BJ (cell line): ENCODE measurements at places on chromosomes 16 and 17. TPM values are rescaled to one million over a fixed set of nuclear protein-coding genes. Genes with fewer than 3 reads are reported as not detected.

FSCN2 gene
- polyA plus RNA-seq = 1.1 and 1.3 TPM in 2 replicates

SGSH gene
- 26.3 and 44.4 TPM in 2 replicates for polyA plus RNA-seq

CIBAR2 gene
- 0.05 TPM in 1 of 2 replicates, not detected in the other for polyA plus RNA-seq

GDPD3 gene
- 1.2 and 2.0 TPM in 2 replicates for polyA plus RNA-seq

NACA2 gene
- 0.15 TPM in 1 of 2 replicates, not detected in the other for polyA plus RNA-seq

AATK gene
- 0.13 and 0.29 TPM in 2 replicates for polyA plus RNA-seq

MMD gene
- polyA plus RNA-seq = 4.5 and 5.8 TPM in 2 replicates

FUS gene
- polyA plus RNA-seq = 109 and 113 TPM in 2 replicates

KRT31 gene
- 0.11 TPM in 1 of 2 replicates, not detected in the other for polyA plus RNA-seq

DNA sequence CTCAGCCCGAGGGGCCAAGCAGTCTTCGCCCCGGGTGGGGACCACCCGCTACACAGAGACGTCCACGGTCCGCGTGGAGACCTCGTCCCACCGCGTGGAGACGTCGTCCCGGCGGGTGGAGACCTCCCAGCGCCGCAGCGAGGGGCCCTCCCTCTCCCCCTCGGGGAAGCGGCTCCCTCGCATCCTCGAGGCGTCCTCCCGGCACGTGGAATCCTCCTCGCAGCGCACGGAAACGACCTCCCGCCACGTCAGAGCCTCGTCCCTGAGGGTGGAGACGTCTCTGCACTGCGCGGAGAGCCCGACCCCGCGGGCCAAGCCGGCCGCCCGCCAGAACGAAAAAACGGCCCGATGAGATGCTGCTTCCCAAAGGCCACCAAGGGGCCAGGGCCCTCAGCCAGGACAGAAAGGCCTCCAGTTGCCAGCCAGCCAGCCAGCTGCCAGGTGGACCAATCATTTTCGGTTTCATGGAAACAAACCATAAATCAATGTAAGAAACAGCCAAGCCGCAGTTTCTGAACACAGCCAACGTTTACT is 424 bp downstream of the C17orf100 start:
- DNase-seq = no peak

DNA sequence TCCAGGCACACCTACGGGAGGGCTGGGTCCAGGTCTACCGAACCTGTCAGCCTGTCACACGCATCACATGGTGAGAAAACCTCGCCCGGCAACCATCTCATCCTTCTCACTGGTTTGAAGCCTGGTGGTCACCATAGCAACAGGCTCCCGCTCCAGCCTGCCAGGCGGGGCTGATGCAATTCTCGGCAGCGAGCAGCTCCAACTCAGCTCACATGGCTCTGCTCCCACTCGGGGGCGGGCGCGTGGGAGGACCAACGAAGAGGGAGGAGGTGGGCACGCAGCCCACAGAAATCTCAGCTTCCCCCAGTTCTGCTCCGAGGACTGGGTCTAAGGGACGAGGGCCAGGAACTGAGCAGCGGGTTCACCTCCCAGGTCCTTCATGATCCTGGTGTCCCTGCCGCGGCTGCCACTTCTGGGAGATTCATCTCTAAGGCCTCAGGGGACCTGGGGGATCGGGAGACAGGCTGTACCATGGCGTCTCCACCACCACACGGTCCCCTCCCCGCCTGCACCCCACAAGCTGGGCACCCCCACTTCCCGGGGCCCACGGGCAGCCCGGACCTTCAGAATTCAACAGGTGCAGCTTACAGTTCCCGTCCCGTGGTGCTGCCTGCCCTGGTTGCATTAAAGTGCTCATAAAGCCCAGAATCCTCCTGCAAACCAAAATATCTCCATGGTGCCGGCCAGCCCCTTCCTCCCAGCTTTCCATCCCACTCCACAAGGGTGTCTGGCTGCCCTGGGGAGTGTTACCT is 25.8 kb downstream of the ABR start:
- DNase-seq = no peak

- DNase-seq = no peak
Observed at GRCh38 chr17:64393000-64393402, 2.3 kb upstream of the PECAM1 start.

- no peak for DNase-seq
Observed at GRCh38 chr17:34364751-34365150, 1.7 kb upstream of the CCL1 start.

DNA sequence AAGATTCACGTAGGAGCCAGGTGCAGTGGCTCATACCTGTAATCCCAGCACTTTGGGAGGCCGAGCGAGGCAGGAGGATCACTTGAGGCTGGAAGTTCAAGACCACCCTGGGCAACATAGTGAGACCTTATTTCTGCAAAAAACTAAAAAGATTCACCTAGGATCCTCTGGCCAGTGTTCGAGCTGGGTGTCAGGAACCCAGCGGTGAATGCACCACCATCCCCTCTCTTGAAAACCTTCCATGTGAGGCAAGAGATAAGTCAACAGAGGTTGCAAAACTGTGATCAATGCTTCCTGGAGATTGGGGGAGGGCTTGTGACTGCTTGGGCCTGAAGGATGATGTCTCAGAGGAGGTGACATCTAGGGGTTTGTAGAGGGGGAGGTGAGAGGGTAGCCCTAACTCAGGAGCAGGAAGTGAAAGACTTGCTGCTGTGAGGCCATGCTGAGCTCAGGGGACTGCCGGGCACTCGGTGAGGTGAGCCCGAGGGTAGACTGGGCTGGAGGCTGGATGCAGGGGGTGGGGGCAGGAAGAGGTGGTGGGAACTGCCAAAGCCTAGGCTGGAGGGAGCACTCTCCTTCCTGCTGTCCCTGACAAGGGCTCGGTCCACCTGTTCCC is 11.7 kb downstream of the GJD3 start:
- no peak for DNase-seq

- no peak for DNase-seq
Observed at GRCh38 chr16:27498031-27498825, 51.5 kb downstream of the GTF3C1 start.

DNA sequence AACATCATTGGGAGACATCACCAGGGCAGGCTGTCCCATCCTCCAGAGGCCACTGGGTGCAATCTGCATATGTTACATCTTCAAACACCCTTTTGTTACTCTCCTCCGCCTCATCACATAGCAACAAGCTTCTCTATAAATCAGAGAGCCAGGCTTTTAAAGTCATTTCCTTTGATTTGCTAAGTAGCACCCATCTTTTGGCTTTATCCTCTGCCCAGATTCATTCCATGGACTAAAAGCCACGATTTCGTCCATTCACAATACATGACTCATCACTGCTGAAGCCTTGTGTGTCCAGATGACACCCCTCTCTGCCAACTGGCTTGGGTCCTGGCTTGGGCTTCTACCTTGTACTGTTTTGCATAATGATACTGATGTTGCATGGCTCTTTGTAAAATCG is 2.0 kb upstream of the KRT38 start:
- peak; percentile 70 for DNase-seq

GRCh38 chr17:8254881-8255280 is 5.8 kb downstream of the PFAS start:
- DNase-seq = no peak

DNA sequence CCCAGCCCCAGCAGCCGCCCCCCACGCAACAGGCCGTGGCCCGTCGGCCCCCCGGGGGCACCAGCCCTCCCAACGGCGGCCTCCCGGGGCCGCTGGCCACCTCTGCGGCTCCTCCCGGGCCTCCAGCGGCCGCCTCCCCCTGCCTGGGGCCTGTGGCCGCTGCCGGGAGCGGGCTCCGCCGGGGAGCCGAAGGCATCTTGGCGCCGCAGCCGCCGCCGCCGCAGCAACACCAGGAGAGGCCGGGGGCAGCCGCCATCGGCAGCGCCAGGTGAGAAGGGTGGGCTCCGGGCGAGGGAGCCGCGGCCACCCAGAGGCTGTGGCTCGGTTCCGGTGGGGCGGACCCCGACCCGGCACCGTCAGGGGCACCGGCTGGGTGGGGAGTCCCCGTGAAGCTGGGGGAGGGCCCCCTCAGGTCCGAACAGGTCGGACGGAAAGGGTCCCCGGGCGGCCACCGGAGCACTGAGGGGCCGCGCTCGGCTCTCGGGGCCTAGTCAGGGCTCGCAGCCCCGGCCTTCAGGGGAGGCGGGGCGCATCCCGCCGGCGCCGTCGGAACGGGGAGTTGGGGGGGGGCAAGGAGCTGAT is 583 bp downstream of the ATXN2L start:
- no peak for DNase-seq

DNA sequence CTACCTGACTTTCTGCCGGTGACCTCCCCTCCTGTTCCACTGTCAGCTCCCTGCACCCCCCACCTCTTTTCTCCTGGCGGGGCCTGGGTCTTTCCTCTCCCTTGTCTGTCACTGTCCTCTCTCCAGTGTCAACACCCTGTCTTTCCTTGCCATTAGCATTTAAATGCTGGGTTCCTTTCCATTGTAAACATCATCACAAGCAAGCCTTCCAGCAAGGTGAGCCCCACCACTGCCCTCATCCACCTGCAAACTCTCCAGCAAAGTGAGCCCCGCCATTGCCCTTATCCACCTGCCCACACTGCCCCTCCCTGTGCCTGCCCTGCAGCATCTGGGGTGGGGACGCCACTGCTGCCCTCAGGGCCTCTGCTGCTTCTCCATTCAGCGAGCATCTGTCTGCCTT is 195.0 kb downstream of the ENGASE start:
- no peak for DNase-seq

GRCh38 chr16:29710227-29711219 is 31.5 kb downstream of the QPRT start:
- DNase-seq = peak; percentile 17

- DNase-seq = no peak
Observed at GRCh38 chr16:78570399-78571141, 471.1 kb downstream of the WWOX start.

DNA sequence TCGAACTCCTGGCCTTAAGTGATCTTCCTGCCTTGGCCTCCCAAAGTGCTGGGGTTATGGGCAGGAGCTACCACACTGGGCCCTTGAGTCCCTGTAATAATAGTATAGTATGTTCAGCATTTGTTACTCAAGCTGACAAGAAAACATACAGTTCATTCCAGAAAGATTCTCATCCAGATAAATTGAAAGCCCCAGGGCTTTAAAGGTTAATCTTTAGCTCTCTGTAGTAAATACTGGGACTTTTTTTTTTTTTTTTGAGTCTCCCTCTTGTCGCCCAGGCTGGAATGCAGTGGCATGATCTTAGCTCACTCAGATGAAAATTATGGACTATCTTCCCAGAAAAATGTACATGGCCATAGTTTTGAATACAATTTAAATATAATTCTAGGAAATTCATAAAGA is 11.0 kb downstream of the BRCA1 start:
- DNase-seq = no peak

DNA sequence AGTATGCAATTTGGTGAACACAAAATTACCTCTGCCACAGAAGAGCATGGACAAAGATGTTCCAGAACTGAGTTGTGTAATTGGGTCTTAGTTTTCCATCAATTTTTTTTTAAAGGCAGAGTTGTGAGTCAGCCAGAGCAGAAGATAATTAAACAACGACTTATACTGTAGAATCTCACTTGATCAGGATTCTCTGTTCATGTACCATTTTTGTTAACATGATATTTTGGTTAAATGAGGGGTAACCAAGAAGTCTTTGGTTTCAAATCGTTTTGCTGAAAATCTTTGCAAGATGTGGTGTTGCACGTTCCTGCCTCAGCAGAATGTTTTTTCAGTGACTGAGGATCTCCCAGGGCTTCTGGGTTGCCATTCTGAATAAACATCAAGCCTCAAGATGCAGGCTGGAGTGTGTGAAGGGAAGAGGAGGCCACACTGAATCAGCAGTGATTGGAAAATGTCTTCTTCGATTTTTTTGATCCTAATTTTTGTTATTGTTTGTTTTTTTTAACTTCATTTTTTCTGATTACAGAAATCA is 232.6 kb upstream of the IRX3 start:
- DNase-seq = no peak

- DNase-seq = no peak
Observed at GRCh38 chr17:15965528-15965927, 20.6 kb downstream of the ADORA2B start.

GRCh38 chr16:80277182-80277581 is 263.6 kb upstream of the DYNLRB2 start:
- DNase-seq = no peak

GRCh38 chr17:66740226-66740625 is 94.7 kb upstream of the CACNG5 start:
- no peak for DNase-seq
